Forelimb muscle (tissue), 1 donor: ENCODE measurements at places on chromosomes 3 and 15. TPM values are rescaled to one million over a fixed set of nuclear protein-coding genes. Genes with fewer than 3 reads are reported as not detected.

DNA sequence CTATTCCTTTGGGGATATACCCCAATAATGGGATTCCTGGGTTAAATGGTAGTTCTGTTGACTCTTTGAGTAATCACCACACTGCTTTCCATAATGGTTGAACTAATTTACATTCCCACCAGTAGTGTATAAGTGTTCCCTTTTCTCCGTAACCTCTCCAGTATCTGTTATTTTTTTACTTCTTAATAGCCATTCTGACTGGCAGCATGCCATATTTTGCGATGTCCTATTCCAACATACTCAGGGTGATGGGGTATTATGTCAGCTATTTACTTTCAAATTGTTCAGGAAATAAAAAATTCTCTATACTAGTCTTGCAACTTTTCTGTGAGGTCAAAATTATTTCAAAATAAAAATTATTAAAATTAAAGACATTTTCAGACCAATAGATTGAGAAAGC lies 9.1 kb upstream of the PARP14 start:
- no peak for DNase-seq

DNA sequence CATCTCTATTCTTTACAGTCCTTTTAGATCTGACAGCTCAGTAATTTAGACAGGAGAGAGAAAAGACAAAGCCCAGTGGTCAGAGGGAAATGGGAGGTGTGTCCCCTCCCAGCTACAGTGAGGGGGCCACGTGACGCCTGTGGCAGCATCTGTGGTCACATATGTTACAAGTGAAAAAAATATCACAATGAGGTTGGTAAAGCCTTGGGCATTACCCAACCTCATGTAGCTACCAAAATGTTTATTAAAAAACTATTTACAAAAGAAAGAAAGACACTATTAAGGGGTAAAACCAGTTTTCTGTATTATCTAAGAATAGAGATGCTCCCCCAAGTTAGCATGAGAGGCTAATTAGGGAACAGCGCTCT lies 42.9 kb upstream of the PLCL2 start:
- no peak for DNase-seq

DNA sequence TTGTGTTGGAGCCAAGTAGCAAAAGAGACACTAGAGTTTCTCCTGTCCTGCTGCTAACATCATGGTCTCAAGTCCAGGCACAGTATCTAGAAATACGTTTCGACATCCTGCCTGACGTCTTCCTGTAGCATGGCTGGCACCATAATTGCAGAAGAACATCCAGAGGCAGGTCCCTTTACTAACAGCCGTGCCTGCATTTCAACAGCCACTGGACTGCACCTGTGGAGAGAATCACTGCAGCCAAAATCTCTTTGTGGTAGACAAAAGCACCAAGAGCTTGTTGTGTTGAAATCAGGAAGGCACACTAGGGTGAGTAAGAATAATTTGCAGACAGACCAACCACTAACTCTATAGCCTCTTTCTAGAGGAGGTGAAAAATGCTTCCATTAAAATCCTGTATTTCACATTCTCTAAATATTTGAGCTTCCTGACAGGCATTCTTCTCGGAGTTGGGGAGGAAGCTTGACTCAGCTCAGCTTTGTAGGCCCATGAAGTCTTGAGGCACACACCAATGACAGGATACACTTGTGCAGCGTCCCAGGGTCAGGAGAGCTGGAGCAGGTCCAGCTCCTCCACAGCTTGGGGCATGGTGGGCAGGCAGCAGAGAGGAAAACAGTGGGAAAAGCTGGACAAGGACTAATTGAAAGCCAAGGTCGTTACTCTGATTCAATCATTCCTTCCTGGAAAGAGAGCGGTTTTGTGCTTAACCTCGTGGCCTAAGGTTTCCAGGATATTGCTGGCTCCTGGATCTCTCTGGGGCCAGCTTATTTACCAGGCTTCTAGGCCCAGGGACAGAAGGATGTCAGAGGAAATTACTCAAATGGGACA lies 244.9 kb downstream of the FAM43A start:
- no peak for DNase-seq

DNA sequence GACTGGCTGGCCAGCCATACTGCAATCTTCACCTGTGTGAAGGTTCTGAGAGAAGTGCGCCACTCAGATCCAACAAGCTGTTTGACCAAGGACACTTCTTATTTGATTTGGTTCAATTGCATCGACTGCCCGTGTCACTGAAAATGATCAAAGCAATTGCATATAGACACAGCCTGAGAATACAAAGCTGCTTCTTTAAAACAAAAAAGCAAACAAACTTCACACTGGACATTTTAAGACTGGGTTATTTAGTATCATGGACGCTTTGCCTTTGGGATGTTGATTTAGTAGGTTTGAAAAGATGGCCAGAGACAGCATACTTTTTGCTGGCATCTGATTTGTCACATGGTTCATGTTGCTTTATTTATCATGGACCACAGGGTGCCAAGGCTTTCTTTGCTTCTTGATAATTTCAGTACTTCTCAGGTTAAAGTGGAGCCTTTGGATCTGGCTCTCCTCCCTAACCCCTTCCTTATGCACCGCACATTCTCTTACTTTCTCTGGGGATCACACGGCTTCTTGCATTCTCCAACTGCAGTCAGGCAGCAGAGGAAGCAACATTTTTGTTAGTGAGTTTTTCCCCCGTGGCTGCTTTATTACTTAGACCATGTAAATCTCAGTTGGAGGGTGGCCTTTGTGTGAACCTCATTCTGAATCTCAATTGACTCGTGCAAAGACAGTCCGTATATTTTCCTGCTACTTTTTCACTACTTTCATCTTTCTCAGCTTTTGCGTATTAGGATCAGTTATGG lies 151.0 kb downstream of the CD47 start:
- DNase-seq = no peak

DNA sequence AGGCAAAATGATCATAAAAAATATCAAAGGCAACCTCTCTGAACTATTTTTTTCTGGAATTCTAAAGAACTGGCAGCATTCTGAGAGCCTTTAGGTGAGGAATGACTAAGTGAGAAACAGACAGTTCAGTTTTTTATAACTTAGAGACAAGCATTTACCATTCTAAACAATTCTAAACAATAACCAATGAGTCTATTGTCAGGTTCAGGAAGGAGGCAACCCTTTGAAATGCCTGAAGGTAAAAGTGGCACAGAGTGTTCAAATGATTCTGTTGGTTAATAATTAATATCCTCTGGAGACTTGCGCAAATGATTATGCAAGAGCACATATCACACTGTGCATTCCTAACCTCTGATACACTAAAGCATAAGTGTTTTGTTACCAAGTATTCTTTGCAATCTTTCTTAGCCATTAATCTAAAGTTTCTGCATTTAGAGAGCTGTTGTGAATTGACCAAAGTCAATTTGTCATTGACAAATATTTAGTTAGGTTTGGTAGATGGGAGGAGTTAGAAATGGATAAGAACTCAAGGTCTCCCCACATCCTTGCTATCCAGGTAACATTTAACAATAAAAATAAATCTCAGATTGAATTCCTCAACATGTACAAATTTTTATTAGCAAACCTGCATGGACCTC lies 9.2 kb upstream of the TGFBR2 start:
- no peak for DNase-seq

- DNase-seq = no peak
These were observed 55.6 kb upstream of the DLG1 start for GRCh38 chr3:197353867-197354567.

DNA sequence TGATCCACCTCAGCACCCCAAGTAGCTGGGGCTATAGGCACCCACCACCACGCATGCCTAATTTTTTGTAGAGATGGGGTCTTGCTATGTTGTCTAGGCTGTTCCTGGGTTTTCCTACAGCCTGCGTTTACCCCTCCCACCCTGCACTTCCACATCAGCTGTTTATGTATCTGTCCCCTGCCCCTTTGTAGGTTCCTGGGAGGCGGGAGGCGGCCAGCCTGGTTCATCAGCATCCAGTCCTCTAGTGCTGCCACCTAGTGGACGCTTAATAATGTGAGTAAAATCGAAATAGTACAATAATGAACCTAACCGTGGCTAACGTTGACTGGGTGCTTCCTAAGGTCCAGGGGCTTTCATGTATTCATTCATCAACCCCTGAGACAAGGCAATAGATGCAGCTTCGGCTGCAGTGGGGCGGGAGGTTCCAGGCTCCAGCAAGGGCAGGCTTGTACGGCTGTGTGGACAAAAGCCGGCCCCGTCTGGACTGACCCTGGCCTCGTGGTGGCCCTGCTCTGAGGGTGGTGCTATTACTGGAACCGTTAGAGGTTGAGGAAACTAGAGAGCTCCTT lies 1.2 kb upstream of the LCTL start:
- DNase-seq = peak; percentile 26

- DNase-seq = no peak
These were observed 437.4 kb upstream of the TPRG1 start for GRCh38 chr3:188734395-188734794.

GRCh38 chr15:95565016-95565600 lies 765.4 kb upstream of the NR2F2 start:
- no peak for DNase-seq

- no peak for DNase-seq
These were observed 1.0 kb upstream of the RYR3 start for GRCh38 chr15:33309602-33310276.

DNA sequence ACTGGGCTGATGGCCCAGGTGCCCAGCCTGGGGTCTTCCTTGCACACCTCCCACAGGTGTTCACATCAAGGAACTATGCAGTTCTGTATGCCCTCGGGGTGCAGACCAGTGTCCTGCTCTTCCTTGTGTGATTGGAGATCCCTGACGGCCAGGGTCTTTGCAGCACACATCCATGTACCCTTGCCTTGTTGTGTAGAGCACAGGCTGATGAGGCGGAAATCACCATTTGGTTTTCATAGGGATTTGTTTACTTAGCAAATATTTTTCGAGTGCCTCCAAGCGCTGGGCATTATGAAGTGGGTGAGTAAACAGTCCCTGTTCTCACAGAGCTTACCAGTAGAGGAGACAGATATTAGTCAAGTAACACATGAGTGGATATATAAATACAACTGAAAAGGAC lies 209.3 kb upstream of the UMPS start:
- no peak for DNase-seq

- no peak for DNase-seq
These were observed 7.0 kb downstream of the MINDY4B start for GRCh38 chr3:150898046-150898754.

DNA sequence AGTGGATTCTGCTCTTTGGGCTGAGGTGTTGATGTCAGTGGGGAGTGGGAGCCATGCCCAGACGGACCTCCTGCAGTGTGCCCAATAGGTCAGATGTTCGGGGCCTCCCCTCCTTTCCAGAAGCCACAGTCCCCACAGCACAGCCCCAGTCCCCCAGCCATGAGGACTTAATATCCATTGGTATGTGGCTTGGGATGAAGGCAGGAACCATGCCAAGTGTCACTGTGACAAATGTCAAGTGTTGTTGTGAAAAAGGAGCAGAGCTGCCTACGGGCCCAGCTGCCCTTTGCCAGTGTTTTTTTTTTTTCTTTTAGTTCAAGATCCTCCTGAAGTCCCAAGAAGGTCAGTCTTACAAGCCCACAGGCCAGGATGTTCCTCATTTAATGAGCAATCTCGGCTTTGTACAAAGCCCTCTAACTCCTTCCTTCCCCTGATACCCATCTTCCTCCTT lies 12.2 kb downstream of the SEMA3G start:
- no peak for DNase-seq

BNC1 gene
- polyA plus RNA-seq = 1.8 TPM

HYAL2 gene
- polyA plus RNA-seq = 39.7 TPM

MFAP1 gene
- 30.3 TPM for polyA plus RNA-seq
